ENCODE measurements at places on chromosomes 4 and X.

DNA sequence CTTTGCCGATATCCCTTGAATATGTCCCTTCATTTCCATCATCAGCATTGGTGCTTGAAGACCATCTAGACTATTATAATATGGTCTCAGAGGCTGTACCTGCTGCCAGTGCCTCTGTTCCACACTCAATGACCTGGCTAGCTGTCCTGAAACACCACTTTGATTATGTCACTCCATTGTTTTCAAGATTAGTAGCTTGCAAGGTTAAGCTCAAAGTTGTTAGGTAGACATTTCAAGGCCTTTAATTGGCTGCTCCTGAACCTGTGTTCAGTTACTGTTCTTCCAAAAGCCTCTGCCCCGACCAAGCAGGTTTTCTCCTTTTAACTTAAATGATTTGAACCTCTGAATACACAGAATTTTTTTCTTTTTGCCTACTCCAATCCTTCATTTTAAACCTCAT, 52.9 kb downstream of the C4orf33 start:
- DNase-seq, result no peak

- DNase-seq, result no peak
Observed at GRCh38 chrX:124504111-124504983, 158.0 kb downstream of the SH2D1A start.

DNA sequence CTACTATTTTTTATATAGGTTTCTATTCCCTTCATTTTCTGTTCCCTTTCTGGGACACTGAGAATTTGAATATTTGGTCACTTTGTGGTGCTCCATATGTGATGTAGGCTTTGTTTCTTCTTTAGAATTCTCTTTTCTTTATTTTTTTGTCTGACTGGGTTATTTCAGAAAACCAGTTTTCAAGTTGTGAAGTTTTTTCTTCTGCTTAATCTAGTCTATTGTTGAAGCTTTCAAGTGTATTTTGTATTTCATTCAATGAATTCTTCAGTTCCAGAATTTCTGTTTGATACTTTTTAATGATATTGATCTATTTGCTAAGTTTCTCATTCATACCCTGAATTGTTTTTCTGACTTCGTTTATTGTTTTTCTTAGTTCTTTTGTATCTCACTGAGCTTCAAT, 96.2 kb upstream of the HAND2 start:
- no peak for DNase-seq

- no peak for DNase-seq
Observed at GRCh38 chrX:153900831-153901752, 3.4 kb upstream of the AVPR2 start.

- DNase-seq, result no peak
Observed at GRCh38 chrX:70672326-70672725, 227.7 kb downstream of the DLG3 start.

DNA sequence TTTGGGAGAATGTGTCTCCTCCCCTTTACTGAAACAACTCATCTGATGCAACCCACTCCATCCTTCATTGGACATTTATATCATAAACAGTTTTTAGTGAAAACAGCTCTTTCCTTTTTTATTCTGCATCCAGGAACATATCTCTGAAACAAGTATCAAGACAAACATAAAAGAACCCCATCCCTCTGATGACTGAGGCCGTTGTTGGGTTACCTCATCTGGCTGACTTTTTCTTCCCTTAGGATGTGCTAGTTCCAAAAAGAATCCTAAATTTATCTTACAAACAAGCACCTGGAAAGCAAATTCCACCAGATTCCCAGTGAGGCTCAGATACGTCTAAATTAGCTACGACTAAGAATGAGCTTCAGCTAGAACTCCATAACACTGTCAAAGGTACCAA, 483.7 kb upstream of the INTU start:
- DNase-seq, result no peak

DNA sequence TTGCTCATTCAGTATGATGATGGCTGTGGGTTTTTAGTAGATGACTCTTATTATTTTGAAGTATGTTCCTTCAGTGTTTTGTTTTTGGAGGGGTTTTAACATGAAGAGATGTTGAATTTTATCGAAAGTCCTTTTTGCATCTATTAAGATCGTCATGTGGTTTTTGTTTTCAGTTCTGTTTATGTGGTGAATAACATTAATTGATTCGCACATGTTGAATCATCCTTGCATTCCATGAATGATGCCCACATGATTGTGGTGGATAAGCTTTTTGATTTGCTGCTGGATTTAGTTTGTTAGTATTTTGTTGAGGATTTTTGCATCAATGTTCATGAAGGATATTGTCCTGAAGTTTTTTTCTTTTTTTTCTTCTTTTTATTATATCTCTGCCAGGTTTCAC, 347.4 kb upstream of the EPHA5 start:
- DNase-seq, result no peak

DNA sequence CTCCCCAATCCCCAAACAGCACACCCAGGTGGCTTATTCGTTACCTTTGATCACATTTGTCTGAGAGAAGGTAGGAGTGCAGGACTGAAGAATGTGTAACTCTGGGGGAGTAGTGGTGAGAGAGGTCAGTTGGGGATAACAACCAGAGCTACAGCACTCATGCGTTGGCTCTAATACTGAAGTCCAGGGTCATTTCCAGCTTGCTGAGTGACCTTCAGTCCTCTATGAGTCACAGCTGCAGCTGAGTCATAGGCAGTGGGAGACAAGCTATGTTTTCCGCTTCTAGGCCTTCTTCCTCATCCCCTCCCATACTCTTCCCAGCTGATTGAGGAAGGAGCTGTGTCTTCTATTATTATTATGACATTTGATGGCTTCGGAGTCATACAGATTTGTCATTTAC, 31.6 kb upstream of the CT47C1 start:
- no peak for DNase-seq

GRCh38 chr4:166091912-166092510, 219.0 kb downstream of the TLL1 start:
- peak; percentile 3 for DNase-seq

DNA sequence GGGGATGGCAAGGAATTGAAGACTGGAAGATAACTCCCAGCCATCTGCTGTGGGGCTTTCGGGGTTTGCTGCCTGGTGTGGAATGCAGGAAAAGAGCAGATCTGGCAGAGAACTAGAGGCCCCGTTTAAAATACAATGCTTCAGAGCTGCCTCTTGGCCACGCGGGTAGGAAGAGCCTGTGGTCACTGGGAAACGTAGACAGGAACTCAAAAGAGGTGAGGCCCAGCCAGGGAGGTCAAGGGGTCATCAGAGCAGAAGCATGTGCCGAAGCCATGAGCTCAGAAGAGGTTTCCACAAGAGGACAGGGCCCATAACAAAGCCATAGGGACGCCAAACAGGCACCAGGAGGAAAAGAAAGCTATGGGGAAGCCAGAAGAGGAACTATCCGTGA, 14.5 kb upstream of the STS start:
- DNase-seq, result no peak

DNA sequence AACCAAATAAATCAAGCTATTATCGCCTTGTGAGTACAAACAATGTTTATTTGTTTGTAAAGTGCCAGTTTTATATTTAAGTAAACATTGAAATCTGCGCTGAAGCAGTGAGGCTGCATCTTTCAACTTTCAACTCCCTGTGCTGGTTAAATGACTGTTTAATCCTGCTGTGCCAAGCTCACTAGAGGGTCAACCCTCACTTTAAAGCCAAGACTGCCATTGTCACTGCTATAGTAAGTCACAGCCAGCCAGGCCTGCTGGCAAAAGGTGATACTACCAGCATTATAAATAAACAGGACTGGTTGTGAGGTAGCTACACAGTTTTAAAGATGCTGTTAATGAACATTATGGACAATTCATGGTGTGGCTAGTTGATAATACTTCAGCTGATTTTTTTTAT, 34.6 kb downstream of the EFHC2 start:
- no peak for DNase-seq

Measured in activated CD4-positive, alpha-beta T cell treated with anti-CD3 and anti-CD28 coated beads, Interleukin-2, amount 50 U/mL, for 24 hours (primary cell).